ENCODE measurements at places on chromosomes 2 and 18. TPM values are rescaled to one million over a fixed set of nuclear protein-coding genes. Genes with fewer than 3 reads are reported as not detected.

- no peak for DNase-seq
Measured at GRCh38 chr2:119474371-119475224, 42.9 kb downstream of the TMEM37 start.

The FSIP2 gene
- 0.21 TPM for total RNA-seq

The MOGAT1 gene
- not detected for total RNA-seq

- DNase-seq = no peak
Measured at GRCh38 chr18:68148863-68149262, 566.0 kb downstream of the TMX3 start.

- DNase-seq = no peak
Measured at GRCh38 chr2:172763079-172763478, 27.4 kb downstream of the RAPGEF4 start.

The SERPINB10 gene
- total RNA-seq = not detected

The COL4A4 gene
- not detected for total RNA-seq

The ELMOD3 gene
- total RNA-seq = 16.7 TPM

DNA sequence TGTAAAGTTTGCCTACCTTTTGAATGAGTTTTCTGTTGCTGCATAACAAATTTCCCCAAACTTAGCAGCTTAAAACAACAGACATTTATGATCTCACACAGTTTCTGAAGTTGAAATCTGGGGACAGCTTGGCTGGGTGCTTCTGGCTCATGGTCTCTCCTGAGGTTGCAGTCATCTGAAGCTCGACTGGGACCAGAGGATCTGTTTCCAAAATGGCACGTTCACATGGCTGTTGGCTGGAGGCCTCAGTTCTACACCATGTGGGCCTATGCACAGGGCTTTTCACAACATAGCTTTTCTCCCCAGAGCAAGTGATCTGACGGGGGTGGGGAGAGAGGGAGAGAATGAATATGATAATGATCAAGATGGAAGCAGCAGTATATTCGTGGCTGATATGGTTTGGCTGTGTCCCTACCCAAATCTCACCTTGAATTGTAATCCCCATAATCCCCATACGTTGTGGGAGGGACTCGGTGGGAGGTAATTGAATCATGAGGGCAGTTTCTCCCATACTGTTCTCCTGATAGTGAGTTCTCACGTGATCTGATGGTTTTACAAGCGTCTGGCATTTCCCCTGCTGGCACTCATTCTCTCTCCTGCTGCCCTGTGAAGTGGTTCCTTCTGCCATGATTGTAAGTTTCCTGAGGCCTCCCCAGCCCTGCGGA, 3.5 kb downstream of the RALB start:
- no peak for DNase-seq

The COL4A3 gene
- not detected for total RNA-seq

- DNase-seq = no peak
Measured at GRCh38 chr2:230124757-230125431, 56.2 kb upstream of the SLC16A14 start.

The LHCGR gene
- total RNA-seq = not detected

The DSC1 gene
- not detected for total RNA-seq

- DNase-seq = no peak
Measured at GRCh38 chr2:26870585-26871095, 22.7 kb downstream of the DPYSL5 start.

GRCh38 chr2:43018179-43019024, 208.0 kb downstream of the ZFP36L2 start:
- no peak for DNase-seq

DNA sequence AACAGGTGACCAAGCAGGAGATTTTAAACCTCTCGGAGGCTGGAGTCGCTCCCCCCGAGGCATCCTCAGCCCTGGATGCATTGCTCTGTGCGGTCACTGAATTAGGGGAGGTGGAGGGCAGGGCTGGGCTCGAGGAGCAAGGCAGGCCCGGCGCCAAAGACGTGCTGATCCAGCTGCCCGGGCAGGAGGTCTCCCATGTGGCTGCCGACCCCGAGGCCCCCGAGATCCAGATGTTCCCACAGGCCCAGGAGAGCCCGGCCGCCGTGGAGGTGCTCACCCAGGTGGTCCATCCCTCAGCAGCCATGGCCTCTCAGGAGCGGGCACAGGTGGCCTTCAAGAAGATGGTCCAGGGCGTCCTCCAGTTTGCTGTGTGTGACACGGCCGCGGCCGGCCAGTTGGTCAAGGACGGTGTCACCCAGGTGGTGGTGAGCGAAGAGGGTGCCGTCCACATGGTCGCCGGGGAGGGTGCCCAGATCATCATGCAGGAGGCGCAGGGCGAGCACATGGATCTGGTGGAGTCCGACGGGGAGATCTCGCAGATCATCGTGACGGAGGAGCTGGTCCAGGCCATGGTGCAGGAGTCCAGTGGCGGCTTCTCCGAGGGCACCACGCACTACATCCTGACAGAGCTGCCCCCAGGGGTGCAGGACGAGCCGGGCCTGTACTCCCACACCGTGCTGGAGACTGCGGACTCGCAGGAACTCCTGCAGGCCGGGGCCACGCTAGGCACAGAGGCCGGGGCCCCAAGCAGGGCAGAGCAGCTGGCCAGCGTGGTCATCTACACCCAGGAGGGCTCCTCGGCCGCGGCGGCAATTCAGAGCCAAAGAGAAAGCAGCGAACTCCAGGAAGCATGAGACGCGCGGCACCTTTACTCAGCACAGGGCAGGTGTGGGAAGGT, 145.1 kb downstream of the PTGR3 start:
- DNase-seq = no peak

DNA sequence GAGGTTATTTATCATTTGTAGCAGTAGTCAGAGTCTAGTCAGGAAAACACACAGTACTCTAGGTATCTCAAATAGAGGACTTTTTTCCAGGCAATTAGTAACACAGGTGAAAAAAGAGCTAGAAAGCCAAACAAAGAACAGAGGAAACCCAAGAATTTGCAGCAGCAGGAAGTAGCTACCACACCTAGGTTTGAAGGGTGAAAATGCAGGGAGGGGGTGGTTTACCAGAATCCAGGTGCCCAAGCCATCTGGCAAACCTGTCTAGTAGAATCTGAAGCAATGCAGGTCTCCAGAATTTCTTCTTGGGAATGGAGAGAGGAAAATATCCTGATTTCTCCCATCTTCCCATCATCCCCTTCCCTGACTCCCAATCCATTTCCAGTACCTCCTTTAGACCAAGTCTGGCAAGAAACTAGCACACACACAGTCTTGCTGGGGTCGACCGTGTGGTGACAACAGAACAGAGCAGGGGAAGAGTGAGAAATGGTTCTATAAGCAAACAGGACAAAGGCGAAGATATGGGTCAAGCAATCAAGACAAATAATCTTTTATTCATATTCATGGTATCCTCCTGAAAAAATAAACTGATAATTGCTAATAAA, 231.9 kb upstream of the MMADHC start:
- no peak for DNase-seq

DNA sequence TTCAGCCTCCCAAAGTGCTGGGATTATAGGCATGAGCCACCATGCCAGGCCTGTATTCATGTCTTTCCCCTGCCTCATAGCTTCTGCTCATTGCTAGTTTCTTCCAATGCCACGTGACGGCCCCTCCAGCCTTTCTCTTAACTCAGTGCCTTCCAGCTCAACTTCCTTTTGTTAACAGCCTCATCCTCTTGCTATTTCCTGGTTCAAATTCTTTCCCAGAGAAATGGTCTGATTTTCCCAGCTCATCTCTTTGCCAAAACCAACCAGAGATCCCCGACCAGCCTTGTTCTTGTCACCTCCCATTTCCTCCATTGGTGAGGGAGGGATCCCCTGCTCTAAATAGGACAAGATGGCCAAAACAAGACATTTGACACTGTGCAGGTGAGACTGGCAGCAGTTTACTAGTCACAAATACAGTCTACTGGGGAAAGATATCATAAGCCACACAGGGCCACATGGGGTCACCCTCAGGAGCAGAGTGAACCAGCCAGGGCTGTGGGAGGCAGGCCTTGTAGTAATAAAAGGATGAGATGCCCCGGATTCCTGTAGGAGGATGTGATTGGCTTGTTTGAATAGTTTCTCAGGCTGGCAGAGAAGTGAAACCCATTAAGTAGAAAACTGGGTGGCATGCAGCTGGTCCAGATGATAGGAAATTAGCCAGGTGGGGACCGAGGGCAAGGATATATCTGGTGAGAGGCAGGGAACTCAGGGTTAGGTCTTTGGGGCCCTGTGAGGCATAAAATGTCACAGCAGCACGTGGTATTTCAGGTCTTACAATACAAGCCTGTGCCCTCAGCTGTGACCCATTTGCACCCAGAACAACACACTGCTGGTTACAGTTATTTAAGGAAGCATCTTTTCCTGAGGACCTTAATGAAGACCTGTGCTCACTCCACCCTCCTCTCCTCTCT, 6.4 kb downstream of the CD207 start:
- DNase-seq = no peak

GRCh38 chr2:234395891-234396420, 100.9 kb downstream of the ARL4C start:
- no peak for DNase-seq

- DNase-seq = no peak
Measured at GRCh38 chr18:11366410-11366809, 217.0 kb upstream of the PIEZO2 start.

GRCh38 chr2:195818526-195818925, 161.5 kb downstream of the SLC39A10 start:
- DNase-seq = no peak

DNA sequence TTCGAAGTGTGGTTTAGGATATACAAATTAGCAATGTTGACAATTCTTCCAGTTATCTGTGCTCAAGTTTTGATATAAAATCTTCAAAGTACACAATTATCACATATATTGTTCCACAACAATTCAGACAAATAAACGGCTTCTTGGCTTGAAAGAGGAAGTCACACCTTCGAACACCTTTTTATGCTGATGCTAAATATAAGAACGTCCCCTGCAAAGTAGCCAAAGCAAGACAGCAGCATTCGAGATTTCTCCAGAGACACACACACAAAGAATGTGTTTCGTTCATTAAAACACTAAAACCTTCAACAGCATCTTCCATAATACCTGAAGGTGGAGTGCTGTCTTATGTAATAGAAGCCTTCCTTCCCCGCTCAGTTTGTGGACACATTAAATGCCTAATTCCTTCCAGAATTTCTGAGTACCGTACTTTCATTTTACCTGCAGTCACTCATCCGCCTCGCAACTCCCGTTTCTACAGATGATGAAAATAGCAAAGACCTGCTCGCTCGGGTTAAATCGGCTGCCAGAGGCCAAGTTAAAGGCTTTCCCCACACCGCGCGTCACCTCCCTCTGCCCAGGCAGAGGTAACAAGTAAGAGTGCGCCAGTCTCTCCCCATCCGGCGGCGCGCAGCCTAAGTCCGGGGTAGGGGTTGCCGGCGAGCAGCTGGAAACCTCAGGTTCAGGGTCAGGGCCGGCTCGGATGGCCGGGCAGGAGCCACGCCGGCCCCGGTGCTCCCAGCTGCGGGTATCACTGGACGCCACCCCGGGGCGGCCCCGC, 847 bp downstream of the SERPINE2 start:
- DNase-seq = peak; percentile 87

The C2orf78 gene
- total RNA-seq = 0.07 TPM

- no peak for DNase-seq
Measured at GRCh38 chr2:168136392-168136977, 110.9 kb downstream of the STK39 start.

DNA sequence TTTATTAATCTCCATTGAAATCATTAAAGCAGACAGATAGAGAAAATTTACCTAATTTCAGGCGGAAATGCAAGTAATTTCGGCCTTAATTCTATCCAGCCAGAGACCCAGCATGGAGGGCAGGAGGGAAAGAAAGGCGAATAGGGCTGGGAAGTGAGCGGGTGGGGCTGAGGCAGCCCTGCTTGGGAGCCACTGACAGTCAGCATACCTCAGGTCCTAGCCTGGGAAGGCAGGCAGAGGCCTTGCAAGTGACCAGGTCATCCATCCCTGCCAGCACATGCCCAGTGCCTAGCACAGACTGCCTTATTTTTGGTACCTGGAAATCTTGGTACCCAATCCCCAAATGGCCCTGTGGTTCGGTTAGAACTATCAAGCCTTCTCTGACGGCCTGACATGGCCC, 1.5 kb downstream of the GDF7 start:
- no peak for DNase-seq

The NYAP2 gene
- not detected for total RNA-seq

GRCh38 chr2:131431336-131431735, 44.6 kb upstream of the TUBA3D start:
- no peak for DNase-seq

DNA sequence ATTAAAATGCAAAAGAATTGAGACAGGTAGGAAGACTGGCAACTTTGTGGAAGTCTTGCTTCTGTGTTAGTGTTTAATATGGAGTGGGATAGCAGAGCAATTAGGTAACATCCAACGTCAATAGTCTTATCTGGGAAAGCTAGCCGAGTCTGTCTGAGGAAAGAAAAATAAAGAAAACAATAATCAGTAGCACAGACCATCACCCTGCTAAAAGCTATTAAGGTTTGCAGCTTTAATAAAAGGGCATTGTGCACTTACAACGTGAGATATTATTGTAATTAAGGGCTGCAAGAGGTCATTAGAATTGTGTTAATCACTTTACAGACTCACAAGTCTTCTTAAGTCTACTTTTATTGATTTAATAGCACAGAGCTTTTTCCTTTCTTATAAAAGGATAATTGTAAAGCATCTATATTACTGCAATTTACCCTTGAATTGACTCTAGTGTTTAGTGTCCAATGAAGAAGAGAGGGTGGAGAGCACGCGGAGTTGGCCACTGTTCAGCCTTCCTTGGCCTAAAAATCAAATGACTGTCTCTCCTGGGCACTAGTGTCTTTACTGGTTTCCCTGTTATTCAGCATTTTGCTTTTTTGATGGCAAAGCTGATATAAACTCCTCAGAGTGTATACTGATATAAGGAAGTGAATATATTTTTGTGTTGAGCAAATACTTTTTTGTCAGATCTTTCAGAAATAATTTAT, 2.0 kb downstream of the CDH7 start:
- no peak for DNase-seq

DNA sequence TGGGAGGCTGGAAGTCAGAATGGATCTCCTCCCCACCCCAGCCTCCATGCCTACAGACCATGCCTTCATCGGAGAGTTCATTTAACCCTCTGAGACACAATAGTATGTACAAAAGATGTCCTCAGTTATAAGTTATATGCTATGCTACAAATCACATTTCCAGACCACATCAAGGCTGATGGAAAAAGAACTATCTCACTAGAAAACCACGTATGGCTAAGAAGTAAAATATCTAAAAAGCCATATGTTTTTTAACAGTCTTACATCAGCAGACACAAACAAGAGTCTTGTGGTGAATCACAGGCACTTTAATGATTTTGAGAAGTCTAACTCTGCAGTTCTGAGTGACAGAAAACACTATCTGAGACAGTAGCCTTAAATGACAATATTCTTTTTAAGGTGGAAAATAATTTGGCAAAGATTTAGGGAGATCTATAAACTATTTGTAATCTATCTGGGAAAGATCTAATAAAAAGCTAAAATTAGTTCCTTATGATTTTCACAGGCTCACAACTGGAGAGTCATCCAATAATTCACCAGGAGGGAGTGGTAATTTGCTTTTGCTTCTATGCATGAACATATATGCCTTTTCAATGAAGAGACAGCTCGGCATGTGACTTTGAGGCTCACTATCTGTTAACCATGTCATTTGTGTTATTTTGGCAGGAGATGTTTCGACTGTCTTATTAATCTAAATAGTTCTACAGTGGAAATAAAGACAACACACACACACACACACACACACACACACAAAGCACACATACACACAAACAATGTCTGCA, 197.5 kb downstream of the IRS1 start:
- no peak for DNase-seq
